Calu3 (cell line): ENCODE measurements at places on chromosomes 6 and 20.

DNA sequence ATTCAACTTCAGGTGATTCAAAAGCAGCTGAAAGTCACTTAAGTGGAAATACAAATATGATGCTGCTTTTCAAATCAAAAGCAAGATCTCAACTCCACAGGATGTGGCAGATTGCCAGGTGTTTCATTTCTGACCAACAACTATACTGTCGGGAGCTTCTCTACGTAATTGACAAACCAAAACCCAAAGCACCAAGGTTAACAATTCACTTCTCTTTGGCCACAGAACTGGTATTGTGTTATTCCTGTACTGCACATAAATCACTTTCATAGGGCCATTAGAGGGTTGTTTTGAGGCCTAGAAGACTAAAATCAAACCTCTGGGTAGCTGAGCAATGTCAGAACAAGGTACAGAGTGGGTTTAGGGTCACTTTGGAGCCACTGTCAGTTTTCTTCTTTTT is 169.7 kb downstream of the HAO1 start:
- DNase-seq: no peak

- DNase-seq: no peak
Measured at GRCh38 chr6:65116326-65116725, 590.7 kb downstream of the EYS start.

DNA sequence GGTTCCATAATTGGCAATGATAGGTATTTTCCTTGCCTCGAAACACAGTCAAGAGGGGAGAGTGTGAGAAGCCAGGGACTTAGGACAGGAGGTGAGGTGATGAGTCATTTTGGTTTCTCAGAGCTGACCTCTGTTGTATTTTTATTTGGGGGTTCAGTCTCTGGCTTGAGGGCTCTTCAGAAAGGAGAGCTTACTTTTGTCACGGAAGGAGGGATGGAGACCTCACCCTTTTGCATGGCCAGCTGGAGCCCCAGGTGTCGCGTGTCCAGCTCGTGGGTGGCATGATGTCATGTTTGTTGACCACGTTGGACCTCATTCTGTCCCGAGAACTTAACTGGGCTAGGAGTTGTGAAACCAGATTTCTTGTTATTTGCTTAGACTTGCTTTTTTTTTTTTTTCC is 293.9 kb downstream of the QKI start:
- DNase-seq: no peak

GRCh38 chr6:13248584-13248985 is 79.8 kb downstream of the TBC1D7 start:
- no peak for DNase-seq

- DNase-seq: no peak
Measured at GRCh38 chr6:6697620-6698019, 109.1 kb downstream of the LY86 start.

- DNase-seq: no peak
Measured at GRCh38 chr6:13358511-13358910, 30.2 kb upstream of the TBC1D7 start.

- DNase-seq: no peak
Measured at GRCh38 chr6:17341117-17341805, 52.1 kb upstream of the CAP2 start.
